ENCODE measurements at places on chromosomes 7 and 10. TPM values are rescaled to one million over a fixed set of nuclear protein-coding genes. Genes with fewer than 3 reads are reported as not detected.

GRCh38 chr10:10788761-10789160 is 228.9 kb upstream of the CELF2 start:
- no peak for DNase-seq

- peak; percentile 48 for DNase-seq
Observed at GRCh38 chr7:26856176-26856985, 8.0 kb downstream of the SKAP2 start.

DNA sequence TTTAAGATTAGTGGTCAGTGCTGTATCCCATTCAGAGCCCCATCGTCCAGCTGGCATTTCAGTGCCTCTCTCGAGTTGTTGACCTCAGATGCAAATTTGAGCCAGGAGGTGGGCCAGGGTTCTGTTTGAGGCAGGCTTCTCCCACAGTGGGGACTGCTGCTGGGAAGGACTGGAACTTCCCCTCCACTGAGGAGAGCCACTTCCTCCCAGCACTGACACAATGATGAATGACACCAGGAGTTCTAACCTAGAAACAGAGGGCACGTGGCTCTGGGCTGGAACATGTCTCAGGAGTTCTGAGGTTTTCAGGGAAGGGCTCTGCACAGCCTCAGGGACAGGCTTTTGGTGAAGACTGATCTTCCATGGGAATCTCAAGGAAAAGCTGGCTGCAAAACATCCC is 18.3 kb upstream of the BTBD16 start:
- DNase-seq: peak; percentile 41

DNA sequence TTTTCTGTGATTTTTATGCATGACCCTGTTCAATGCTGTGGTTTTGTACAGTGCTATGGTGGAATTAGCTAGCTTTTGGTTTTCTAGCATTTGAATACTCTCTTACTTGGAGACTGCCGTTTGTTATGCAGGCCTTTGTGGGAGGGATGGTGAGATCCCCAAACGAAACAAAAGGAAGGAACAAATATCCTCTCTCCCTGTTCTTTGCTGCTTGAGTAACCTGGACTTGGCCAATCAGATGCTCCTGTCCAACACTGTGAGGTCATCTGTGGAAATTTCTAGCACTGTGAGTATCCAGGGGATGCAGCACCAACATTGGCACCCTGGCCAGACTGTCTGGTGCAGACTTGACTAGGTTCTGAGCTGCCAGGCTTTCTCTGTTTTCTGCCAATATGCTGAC is 314.4 kb downstream of the ANKRD30A start:
- DNase-seq: no peak

GRCh38 chr10:13823096-13823708 is 236.4 kb downstream of the PRPF18 start:
- DNase-seq: no peak

DNA sequence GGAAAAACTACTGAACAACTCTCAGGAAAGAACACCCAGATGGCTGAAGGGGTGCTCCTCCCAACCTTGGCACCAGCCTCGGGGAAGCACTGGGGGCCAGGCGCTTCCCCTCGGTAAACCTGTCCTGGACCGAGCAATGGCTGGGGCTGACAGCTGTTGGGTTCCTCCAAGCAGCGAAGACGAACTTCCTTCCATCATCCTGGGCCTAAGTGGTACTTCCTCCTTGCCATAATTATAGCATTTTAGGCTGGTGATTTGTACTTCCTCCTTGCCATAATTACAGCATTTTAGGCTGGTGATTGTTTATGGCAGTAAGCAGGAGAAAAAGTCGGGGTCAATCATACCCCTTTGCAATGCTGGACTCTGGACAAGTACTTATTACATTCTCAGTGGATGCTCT is 69.3 kb downstream of the MYOF start:
- peak; percentile 16 for DNase-seq

- no peak for DNase-seq
Observed at GRCh38 chr7:27607210-27607606, 55.5 kb downstream of the HIBADH start.

- peak; percentile 57 for DNase-seq
Observed at GRCh38 chr10:102407425-102408130, 11.0 kb downstream of the PSD start.

DNA sequence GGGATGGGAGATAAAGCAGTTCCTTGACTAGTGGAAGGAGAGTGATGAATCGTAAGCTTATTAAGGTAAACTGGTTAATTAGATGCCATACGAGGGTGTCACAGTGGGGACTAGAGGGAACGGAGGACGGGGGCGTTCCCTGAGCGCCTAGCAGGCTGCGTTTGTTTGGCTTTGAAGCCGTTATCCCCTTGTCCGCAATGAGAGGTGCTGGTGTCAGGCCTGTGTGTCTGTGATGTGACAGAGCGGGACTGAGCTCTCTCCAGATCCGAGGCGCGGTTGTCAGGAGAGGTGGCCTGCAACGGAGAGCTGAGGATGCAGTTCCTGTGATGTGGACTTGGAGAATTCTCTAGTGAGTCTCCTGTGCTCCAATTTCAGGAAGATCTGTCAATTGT is 60.0 kb upstream of the PRPS1L1 start:
- DNase-seq: no peak

GRCh38 chr7:52708846-52709245 is 326.6 kb upstream of the POM121L12 start:
- DNase-seq: no peak

DNA sequence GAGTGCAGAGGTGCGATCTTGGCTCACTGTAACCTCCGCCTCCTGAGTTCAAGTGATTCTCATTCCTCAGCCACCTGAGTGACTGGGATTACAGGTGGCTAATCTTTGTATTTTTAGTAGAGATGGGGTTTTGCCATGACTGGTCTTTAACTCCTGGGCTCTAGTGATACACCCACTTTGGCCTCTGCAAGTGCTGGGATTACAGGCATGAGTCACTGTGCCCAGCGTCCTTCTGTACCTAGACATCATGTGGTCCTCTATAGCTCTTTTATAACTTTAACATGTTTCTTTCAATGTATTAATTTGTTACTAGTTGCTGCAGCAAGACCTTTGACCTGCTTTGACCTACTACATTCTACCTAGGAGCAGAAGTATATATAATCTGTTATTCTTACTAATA is 38.7 kb upstream of the BICC1 start:
- DNase-seq: no peak

DNA sequence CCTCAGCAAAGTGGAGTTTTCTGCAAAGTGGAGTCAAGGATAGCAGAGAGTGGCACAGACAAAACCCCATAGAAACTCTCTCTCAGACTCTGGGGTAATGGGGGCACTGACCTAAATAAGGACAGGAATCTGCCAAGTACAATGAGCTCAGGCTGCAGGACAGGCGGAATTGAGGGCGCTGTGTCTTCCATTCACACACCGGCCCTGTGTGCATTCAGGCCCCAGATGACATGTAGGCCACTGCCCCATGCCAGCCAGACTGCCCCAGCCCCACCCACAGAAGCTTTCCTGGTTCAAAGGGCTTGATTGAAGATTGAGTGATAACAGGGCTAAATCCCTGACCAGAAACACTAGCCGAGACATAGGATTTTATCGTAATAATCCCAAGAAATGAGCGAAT is 52.7 kb downstream of the EEPD1 start:
- no peak for DNase-seq

- no peak for DNase-seq
Observed at GRCh38 chr10:24965051-24965450, 12.6 kb upstream of the PRTFDC1 start.

DNA sequence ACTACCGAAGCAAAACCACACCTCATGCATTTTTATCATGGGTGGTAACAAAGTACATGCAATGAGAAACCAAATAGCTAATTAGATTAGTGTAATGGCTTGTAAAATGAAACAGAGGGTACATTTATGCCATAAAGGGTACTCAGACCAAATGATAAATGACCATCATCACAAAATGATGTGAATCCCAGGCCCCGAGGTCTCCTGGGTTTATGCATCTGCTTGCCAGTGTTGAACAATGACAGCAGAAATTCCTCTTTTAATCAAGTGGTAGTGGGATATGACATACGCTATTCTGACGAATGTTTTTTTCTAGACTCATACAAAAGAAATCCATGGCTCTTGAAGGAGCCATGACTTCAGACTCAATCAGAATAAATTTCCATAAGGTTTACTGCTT is 249.5 kb upstream of the SLC26A5 start:
- DNase-seq: no peak

GRCh38 chr7:67619175-67619574 is 622.5 kb downstream of the TYW1 start:
- DNase-seq: peak; percentile 73

GRCh38 chr7:45578467-45578866 is 4.3 kb downstream of the ADCY1 start:
- no peak for DNase-seq

DNA sequence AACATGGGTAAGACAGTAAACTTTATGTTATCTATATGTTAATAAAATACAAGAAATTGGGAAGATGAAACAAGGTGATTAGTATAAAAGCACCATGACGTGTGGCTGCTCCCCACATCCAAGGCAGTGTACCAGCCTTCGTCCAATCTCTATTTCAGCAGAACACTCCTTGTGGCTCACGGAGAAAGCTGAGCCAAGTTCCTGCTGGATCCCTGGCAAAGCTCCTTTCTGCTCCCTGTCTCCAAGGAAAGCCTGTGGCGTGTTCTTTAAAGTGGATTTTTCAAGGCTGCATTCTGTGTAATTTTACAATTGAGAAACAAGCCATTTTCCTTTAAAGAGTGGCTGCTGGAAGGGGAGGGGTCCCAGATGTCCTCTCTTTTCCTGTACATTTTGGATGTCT is 467.3 kb downstream of the PTPRN2 start:
- no peak for DNase-seq

- peak; percentile 54 for DNase-seq
Observed at GRCh38 chr10:131354380-131354779, 42.9 kb upstream of the TCERG1L start.

GRCh38 chr7:24825381-24825794 is 68.1 kb upstream of the GSDME start:
- no peak for DNase-seq

GRCh38 chr10:48473704-48474103 is 131.2 kb downstream of the ARHGAP22 start:
- no peak for DNase-seq

Gene PNLIPRP2
- not detected for total RNA-seq

Gene CDHR1
- not detected for total RNA-seq

Gene SDK1
- 10.8 TPM for total RNA-seq

Gene KCNH2
- total RNA-seq: 77.7 TPM

Gene FOXP2
- total RNA-seq: 3.5 TPM

Gene CRYGN
- not detected for total RNA-seq

Gene NODAL
- not detected for total RNA-seq

Gene FZD8
- 13.8 TPM for total RNA-seq

Gene HOXA11
- not detected for total RNA-seq

Gene PTPN20
- 15.2 TPM for total RNA-seq
